Chondrocyte (in vitro differentiated cells): ENCODE measurements at places on chromosomes 5 and 9. TPM values are rescaled to one million over a fixed set of nuclear protein-coding genes. Genes with fewer than 3 reads are reported as not detected.

The GAPT gene
- not detected in 3 replicates for total RNA-seq

The FREM1 gene
- 1.7 to 3.6 TPM (median 2.2 TPM) in 3 replicates for total RNA-seq

The WHRN gene
- total RNA-seq = 6.9 to 14.9 TPM (median 6.9 TPM) in 3 replicates

The FIBCD1 gene
- 6.8 to 81.5 TPM (median 8.3 TPM) in 3 replicates for total RNA-seq

The ABO gene
- 0.17 TPM in 1 of 3 replicates, not detected in the others for total RNA-seq

The OR1J2 gene
- not detected in 3 replicates for total RNA-seq

The SLC25A2 gene
- total RNA-seq = 0.15 to 0.48 TPM (median 0.41 TPM) in 3 replicates

- H3K4me1 ChIP-seq = no peaks in the 10 kb centered on the region
- no peak overlapping the region for H3K27ac ChIP-seq
- DNase-seq = no peak
- no peaks in the 10 kb centered on the region for H3K36me3 ChIP-seq
- H3K4me3 ChIP-seq = no peak overlapping the region
Observed at GRCh38 chr5:27462936-27463335, 424.6 kb upstream of the CDH9 start.

- H3K27ac ChIP-seq = no peak overlapping the region
- DNase-seq = no peak
- H3K4me1 ChIP-seq = no peaks in the 10 kb centered on the region
- peaks cover 47% of the 10 kb centered on the region for H3K27me3 ChIP-seq
- H3K36me3 ChIP-seq = no peaks in the 10 kb centered on the region
Observed at GRCh38 chr5:152511531-152512132, 106.6 kb upstream of the NMUR2 start.

- H3K27me3 ChIP-seq = peaks cover 6% of the 10 kb centered on the region
- no peaks in the 10 kb centered on the region for H3K4me1 ChIP-seq
- H3K27ac ChIP-seq = no peak overlapping the region
- no peak for DNase-seq
- no peak overlapping the region for H3K4me3 ChIP-seq
Observed at GRCh38 chr5:111427762-111428161, 84.6 kb downstream of the STARD4 start.

- peaks cover 3% of the 10 kb centered on the region for H3K36me3 ChIP-seq
- H3K27me3 ChIP-seq = no peaks in the 10 kb centered on the region
- H3K4me1 ChIP-seq = peaks cover 19% of the 10 kb centered on the region
- H3K4me3 ChIP-seq = no peak overlapping the region
- no peak for DNase-seq
Observed at GRCh38 chr5:59187857-59188256, 605.0 kb downstream of the RAB3C start.

- H3K4me3 ChIP-seq = no peak overlapping the region
- peaks cover 3% of the 10 kb centered on the region for H3K4me1 ChIP-seq
- H3K36me3 ChIP-seq = no peaks in the 10 kb centered on the region
- no peak overlapping the region for H3K27ac ChIP-seq
- no peaks in the 10 kb centered on the region for H3K27me3 ChIP-seq
Observed at GRCh38 chr9:13621872-13622564, 342.5 kb upstream of the MPDZ start.

DNA sequence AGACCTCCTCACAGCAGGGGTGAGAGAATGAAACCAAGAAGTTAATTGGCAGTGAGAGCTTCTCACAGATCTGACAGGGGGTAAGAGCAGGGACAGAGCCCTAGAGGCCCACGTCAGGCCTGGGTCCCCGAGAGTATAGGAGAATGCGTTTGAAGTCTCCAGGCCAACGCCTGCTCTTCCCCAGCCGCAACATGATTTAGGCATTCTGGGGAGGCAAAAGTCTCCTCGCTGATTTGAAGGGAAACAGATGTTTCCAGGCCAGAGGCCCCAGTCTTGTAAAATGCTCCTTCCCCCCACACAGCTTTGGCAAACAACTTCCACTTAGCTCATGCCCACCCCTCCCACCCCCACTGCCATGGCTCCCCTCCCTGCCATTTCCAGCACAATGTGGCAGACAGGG lies 239.2 kb upstream of the TRIM32 start:
- no peak overlapping the region for H3K4me3 ChIP-seq
- no peak for DNase-seq
- peaks cover 20% of the 10 kb centered on the region for H3K4me1 ChIP-seq
- no peak overlapping the region for H3K27ac ChIP-seq
- no peaks in the 10 kb centered on the region for H3K27me3 ChIP-seq
- no peaks in the 10 kb centered on the region for H3K36me3 ChIP-seq

DNA sequence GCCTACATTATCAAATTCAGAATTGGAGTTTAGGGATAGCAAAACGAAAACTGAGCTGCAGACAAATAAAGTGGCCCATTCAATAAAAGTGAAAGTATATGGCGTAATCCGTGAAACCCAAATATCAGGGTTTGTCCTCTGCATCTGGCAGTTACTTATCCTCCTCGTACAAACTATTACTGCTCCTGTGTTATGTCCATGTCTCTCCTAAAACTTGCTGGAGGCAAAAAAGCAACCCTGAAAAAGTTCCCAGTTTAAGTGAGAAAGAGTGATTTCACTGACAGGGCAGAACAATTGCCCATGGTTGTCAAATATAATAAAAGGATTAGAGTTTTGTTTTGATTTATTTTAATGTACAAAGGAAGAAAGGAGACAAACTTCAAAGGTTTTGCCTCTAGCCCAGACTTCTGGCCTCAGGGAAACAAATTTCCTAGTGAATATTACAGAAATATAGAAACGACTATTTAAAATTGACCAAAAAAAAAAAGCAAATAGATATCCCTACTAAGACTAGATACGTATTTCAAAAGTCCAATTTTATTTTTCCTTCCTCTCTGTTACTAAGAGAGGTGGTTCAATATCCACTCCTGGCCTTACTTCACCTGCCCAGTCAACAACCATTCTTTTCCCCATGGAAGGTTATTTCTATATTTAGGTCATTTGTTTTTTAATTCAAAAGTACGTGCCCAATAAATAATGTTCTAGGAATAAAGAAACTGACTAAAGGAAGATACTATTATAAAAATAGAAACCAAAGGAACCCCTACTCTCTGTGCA lies 50.0 kb downstream of the NFIB start:
- no peak overlapping the region for H3K27ac ChIP-seq
- peaks cover 18% of the 10 kb centered on the region for H3K4me1 ChIP-seq
- H3K27me3 ChIP-seq = no peaks in the 10 kb centered on the region

- no peak for DNase-seq
- no peak overlapping the region for H3K27ac ChIP-seq
- H3K36me3 ChIP-seq = peaks cover 35% of the 10 kb centered on the region
- no peaks in the 10 kb centered on the region for H3K27me3 ChIP-seq
Observed at GRCh38 chr5:135347392-135347791, 51.6 kb downstream of the MACROH2A1 start.

GRCh38 chr9:136021171-136021871 lies 60.1 kb upstream of the UBAC1 start:
- peaks cover 14% of the 10 kb centered on the region for H3K4me1 ChIP-seq
- peak overlapping the region; percentile 14 for H3K27ac ChIP-seq
- no peaks in the 10 kb centered on the region for H3K27me3 ChIP-seq
- H3K4me3 ChIP-seq = no peak overlapping the region
- H3K36me3 ChIP-seq = peaks cover 4% of the 10 kb centered on the region

DNA sequence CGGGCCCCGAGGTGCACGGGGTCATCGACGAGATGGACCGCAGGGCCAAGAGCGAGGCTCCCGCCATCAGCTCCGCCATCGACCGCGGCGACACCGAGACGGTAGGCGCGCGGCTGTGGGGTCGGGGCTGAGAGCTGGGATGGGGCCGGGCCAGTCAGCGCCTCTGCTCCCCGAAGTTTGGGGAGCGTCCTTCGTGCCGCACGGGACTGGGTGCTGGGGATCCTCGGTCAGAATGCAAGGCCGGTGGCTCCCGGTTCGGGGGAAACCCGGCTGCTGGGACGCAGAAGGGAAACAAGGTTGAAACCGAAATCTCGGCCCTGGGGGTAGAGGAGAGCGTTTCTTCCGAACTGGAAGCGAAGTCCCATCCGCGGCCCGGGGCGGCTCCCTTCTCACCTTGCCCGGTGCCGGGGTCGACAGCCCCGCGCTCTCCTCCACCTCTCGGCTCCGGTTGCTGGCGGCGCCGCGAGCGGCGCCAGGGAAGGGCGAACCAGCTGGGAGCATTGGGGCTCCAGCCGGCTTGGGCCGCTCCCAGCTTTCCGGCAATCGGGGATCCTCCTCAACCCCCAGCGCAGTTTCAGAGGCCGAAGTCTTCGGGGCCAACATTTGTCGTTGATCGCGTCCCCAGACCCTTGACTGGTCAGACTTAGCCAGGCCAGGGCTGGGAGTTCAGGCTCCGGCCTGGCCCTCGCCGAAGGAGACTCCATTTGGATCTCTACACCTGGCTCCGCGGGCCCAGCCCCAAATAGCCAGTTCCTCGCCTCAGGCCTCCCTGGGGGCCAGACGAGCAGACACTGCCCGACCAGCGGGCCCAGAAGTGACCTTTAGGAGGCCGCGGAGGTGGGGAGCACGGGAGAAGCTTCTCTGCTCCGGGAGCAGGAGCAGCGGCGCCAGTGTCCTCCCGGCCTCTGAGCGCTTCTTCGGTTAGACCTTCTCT lies 1.1 kb downstream of the LHX2 start:
- no peak for DNase-seq
- no peak overlapping the region for H3K4me3 ChIP-seq
- peaks cover 63% of the 10 kb centered on the region for H3K27me3 ChIP-seq
- H3K27ac ChIP-seq = no peak overlapping the region

DNA sequence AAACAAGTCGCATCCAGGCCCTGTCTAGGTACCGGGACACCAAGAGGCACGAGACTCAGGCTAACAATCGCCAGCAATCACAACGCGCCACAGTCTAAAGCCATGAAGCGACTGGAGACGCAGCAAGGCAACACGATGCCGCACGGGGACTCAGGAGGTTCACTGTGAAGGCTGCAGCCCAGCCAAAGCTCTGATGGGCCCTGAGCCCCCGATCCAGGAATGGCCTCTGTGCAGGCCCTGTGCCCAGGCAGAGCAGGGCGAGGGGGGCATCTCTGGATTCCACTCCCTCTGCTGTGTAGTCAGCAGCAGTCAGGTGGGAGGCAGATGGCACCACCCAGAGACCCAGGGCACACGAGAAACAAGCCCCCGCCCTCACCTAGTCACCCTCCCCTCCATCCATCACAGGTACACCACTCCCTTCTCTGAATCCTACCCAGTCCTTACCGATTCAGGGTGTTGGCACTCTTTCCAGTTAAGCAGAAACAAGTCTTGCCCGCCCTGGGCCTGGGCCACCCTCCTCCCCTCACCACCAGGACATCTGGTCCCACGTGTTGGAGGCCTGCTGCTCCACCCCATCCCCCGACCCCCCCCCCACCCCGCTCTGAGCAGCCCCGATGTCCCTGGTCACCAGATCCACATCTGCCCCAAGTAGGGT lies 1.1 kb downstream of the RALGDS start:
- peaks cover 12% of the 10 kb centered on the region for H3K4me1 ChIP-seq
- peaks cover 7% of the 10 kb centered on the region for H3K27me3 ChIP-seq
- no peak for DNase-seq
- H3K36me3 ChIP-seq = peaks cover 1% of the 10 kb centered on the region

DNA sequence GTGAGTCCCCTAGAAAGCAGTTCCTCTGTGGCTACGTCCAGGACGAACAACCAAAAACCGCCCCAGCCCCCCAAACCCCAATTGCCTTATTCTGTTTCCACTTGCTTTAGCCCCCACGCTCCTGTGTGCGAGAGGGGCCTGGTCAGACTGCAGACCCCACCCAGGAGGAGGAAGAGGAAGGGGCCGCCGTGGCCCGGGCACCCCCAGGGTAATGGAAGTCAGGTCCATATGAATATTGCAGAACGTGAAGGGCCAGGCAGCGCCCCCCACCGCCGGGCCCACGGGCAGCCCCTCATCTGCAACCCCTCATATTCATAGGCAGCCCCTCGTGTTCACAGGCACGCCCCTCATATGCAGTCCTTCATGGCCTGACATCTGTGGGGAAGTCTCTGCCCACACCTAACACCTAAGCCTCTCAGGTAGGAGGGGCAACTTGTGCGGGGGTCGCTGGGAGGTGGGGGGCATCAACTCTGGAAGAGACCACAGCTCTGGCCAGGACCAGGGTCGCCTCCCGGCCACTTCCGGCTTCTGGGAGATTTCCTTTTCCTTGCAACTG lies 37.7 kb upstream of the PLEKHG4B start:
- H3K4me1 ChIP-seq = peaks cover 4% of the 10 kb centered on the region
- no peak for DNase-seq
- no peak overlapping the region for H3K27ac ChIP-seq
- peaks cover 1% of the 10 kb centered on the region for H3K36me3 ChIP-seq

- no peak overlapping the region for H3K4me3 ChIP-seq
- H3K4me1 ChIP-seq = no peaks in the 10 kb centered on the region
- no peaks in the 10 kb centered on the region for H3K36me3 ChIP-seq
Observed at GRCh38 chr5:107948377-107948776, 277.6 kb upstream of the EFNA5 start.
